ENCODE measurements at places on chromosomes 4 and X. TPM values are rescaled to one million over a fixed set of nuclear protein-coding genes. Genes with fewer than 3 reads are reported as not detected.

Gene CXCL5
- 0.15 TPM for polyA plus RNA-seq

Gene PAK3
- 9.8 TPM for polyA plus RNA-seq

Gene GPM6B
- 18.1 TPM for polyA plus RNA-seq

Gene CLGN
- 2.2 TPM for polyA plus RNA-seq

GRCh38 chr4:108117418-108118182 is 51.1 kb downstream of the LEF1 start:
- no peak for DNase-seq

GRCh38 chr4:154076921-154077320 is 288.0 kb upstream of the SFRP2 start:
- DNase-seq = no peak

DNA sequence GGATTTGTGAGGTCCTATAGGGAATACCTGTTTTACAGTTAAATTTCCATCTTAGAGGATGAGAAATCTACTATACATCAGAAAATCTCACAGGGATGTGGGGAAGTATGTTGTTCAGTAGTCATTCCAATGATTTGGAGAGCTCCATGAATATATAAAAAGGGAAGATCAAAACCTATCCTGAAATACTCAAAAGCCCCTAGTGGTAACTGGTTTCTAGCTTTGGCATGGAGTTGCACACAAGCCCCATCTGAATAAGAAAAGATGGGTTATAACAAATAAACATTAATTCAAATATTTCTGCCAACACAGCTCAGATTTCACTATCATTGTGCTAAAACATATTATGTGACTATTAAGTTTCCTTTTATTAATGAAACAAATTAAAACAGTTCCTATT is 101.6 kb downstream of the FBXO8 start:
- DNase-seq = no peak

DNA sequence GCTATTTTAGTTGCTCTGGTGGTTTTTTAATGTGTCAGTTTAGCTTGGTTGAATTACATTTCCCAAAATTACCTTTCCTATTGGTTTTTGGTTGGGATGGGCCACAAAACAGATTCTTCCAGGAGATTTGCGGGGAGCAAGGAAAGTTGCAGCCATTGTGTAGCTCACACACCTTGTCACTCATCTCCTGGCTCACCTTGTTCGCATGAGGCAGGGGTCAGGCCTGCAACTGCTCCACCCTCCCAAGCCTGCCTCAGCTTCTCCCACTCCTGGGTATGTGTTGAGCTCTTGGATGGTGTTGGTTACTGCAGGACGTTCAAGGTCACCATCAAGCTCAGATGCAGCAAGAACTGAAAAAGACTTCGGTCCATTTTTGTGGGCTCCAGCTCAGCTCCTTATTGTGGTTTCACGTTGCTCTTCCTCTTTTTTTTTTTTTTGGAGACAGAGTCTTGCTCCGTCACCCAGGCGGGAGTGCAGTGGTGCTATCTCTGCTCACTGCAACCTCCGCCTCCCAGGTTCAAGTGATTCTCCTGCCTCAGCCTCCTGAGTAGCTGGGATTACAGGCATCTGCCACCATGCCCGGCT is 95.6 kb upstream of the METTL14 start:
- DNase-seq = no peak

DNA sequence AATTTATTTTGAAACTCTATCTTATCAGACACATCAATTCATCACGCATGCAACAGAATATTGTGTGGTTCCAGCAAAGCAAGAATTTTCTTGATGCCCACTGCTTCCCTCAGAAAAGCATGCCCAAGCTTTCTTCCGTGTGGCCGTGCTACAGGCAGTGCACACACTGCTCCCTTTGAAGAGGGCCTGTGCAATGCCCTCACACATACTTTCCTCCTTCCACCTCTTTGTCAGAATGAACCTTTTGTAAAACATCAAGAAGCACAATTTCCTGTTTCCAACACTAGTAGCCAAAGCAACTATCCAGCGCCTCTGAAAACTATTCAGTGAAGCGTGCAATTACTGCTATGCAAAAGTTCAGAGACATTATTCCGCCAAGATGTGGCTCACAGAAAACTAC is 201.7 kb downstream of the NLGN4X start:
- no peak for DNase-seq

DNA sequence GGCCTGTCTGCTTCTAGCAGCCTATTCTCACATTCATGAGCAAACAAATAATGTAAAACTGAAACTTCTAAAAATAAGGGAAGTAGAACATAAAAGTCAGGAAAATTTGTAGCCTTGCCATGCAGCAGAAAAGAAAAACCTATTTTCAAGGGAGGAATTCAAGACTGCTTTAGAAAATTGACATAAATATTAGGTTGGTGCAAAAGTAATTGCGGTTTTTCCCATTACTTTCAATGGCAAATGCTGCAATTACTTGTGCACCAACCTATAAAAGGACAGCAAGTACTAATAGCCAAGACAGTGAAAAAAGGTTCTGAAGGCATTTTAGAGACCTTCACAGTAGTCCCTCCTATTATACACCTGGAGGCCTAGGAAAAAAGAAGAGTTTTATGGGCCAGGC is 457.8 kb downstream of the KLHL4 start:
- no peak for DNase-seq

Gene NEUROG2
- not detected for polyA plus RNA-seq

Gene EDA
- polyA plus RNA-seq = 20.7 TPM

DNA sequence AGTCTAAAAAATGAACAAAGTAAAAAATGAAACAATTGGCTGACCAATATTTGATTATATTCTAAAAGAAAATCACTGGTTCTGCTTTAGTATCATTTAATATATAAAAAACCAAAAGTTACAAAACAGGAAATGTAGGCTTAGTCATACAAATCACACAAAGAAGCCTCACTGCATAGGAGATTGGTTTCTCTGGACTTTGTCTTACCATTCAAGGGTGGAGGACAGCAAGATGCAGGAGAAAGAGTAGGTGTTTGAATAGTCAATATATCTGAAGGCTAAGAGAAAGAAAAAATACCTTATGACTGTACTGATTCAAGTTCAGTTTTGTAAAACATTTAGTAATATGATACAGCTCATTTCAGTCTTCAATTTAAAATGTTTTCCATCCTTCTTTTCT is 28.6 kb upstream of the TAF9B start:
- no peak for DNase-seq

All from hindlimb muscle (tissue), 1 donor.